Mesenteric fat pad (tissue), 1 donor: ENCODE measurements at places on chromosomes 7 and 10.

DNA sequence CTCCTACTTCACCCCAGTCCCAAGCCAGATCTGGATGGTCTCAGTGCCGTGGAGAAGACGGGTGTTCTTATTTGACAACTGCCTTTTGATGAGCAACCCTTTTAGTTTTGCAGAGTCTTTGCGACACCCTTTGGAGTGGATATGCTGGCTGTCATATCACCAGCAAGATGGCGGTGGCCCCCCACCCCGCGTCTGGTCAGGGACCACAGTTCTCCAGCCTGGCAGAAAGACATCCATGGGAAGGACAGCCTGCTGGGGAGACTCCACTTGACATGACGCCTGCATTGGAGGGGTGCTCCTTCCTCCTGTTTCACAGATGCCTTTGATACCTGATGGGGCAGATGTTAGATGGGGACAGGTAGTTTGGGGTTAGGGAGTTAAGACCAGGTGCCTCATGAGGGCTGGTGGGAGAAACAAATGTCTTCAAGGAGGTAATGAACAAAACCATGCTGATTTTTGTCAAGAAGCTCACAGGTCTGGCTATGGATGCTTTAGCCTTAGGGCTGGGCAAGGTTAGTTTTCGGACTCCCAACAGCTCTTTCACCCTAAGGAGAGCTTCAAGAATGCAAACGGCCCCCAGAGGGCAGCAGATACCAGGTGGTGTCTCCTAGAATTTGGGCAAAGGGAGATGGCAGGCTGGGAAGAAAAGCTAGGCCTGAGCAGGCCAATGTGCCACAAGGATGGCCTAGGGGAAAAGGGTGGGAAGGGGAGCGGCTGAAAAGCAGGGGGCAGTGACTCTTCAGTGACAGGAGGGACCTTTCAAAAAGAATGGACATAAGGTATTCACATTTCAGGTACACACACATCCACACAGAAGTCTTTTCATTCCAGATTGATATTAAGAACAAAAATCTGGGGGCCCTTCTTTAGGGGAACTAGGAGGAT, 95.2 kb downstream of the CLEC2L start:
- no peak for DNase-seq

GRCh38 chr7:129298268-129298893, 73.6 kb downstream of the AHCYL2 start:
- DNase-seq, result no peak

GRCh38 chr10:131838966-131839742, 61.7 kb upstream of the PPP2R2D start:
- peak; percentile 83 for DNase-seq

- DNase-seq, result no peak
Measured at GRCh38 chr7:25615003-25615402, 386.7 kb upstream of the NPVF start.

- DNase-seq, result no peak
Measured at GRCh38 chr7:135678612-135679575, 16.6 kb downstream of the STMP1 start.

DNA sequence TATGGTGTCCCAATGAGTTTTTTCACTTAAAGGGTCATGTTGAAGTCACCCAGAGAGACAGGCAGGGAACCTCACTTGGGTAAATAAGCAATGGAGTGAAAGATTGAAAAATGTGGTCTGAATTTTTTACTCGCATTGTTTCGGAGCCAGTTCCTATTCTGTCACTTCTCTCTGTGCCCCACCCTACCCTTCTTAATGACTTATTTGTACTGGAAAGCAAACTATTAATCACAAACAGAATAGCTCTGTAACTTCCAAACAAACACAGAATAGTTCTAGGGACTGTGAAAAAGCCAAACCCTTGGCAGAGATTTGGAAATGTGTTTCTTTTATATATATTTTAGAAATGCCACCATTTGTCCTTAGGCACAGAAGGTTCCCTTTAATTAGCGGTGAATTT, 76.0 kb downstream of the LRMDA start:
- no peak for DNase-seq

DNA sequence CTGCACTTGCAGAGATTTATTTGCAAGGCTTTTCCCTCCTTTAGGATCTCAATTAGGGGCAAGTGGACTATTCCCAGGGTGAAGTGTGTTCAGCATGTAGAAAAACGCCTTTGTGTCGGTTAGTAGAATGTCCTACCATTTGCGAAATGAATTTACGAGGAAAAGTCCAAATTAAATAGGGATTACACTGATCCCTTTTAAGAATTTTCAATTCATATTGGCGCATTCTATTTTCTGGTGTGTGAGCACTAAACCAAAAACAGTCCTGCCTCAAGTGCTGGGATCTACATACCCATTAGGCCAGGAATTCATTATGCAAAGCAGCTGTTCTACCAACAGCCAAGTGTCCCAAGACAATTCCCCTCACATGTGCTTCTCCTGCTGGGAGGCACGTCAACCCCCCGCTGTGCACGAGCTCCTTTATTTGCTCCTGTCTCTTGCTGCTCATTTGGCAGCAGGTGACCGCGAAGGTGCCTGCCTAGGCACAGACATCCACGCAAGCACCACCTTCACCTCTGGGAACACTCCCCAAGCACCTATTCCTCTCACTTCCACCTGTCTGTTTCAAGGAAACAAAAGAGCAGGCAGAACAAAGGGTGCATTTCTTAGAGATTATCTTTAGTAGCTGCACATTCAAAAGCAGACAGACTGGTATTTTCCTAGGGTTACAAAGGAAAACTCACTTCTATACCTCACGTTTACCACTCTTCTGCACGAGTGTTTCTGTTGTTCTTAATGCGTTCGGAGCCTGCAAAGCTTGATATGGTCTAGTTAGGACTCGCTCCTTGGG, 134.6 kb upstream of the FGFR2 start:
- no peak for DNase-seq

GRCh38 chr7:80596933-80597517, 41.4 kb upstream of the CD36 start:
- no peak for DNase-seq
